ENCODE measurements at places on chromosomes 6 and 20. TPM values are rescaled to one million over a fixed set of nuclear protein-coding genes. Genes with fewer than 3 reads are reported as not detected.

- no peak for ATAC-seq
Measured at GRCh38 chr6:158780988-158781691, 38.0 kb downstream of the EZR start.

GRCh38 chr20:2244523-2244922 is 51.3 kb upstream of the TGM3 start:
- no peak for ATAC-seq

DNA sequence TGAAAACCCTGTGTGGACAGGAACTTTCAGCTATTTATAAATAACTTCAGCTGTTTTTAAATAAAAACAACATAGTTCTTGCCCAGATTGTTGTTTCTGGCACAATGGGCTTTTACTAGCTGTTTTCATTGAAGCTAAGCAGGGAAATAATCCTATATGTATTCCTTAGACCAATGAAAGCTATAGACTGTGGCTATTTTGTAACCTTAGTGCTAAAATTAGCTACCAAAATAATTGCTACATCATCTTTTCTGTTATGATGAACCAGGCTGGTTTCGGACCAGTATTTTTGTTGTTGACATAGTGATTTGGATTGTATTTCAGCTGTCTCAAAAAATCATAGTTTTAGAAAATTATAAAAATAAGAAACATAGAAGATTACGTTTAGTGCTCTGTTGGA is 13.7 kb downstream of the PHF3 start:
- ATAC-seq: no peak

Gene DLL1
- total RNA-seq: 0.11 TPM

Gene HMGCLL1
- not detected for total RNA-seq

- no peak for ATAC-seq
Measured at GRCh38 chr6:41523915-41524633, 22.1 kb upstream of the FOXP4 start.

DNA sequence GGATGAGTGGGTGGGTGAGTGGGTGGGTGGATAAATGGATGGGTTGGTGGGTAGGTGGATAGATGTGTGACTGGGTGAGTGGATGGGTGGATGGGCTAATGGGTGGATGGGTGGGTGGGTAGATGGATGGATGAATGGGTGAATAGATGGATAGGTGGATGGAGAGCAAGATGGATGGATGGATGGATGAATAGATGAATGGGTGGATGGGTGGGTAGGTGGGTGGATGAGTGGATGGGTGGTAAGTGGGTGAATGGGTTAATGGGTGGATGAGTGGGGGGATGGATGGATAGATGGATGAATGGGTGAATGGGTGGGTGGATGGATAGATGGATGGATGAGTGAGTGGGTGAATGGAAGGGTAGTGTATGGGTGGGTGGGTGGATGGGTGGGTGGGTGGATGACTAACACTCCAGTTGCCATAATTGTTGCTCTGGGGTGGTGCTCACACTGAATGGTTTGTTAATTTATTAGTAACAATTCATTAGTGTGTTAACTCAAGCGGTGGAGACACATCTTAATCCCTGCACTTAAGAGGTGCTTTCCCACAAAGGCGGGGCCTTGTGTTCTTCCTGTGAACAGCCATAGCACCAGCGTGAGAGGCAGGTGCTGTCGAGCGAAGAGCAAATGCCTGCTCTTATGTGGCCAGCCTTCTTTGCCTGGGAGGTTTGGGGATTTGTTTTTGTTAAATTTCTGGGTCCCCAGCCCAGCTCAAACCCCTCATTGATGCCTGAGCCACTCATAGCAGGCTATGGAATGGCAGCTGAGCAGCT is 4.9 kb upstream of the APCDD1L start:
- no peak for ATAC-seq

Gene PKHD1
- 0.19 TPM for total RNA-seq

DNA sequence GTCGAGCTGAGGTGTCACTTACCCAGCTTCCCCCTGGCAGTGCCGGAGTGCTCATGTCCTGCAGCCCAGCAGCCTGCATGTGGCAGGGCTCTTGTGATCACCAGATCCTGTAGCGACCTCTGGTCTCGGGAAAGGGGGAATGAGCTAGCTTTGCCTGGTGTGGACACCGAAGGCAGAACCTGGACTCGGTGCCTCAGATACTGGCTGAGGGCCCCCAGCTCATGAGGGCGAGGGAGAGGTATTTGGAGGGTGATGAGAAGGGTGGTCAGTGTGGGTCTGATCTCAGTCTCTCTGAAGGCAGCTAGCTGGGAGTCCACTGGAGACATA is 26.3 kb downstream of the SUN5 start:
- no peak for ATAC-seq

DNA sequence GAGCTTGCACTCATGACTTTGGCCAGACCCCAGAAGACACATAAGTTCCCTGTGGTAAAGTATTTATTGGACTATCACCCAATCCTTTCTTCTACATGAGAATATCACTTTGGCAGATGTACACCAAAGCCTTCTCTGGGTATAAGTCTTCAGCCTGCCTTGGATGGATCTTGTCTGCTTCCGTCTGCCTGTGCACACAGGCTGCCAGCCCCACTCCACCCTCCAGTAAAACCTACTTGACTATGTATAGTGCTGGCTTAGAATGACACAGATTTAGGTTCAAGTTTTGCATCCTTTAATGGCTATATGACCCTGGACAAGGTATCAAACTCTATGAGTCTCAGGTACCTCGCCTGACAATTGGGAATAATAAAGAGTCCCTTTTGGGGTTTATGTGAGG is 63.4 kb downstream of the BACH2 start:
- no peak for ATAC-seq

Gene RGS17
- 0.26 TPM for total RNA-seq

- ATAC-seq: no peak
Measured at GRCh38 chr6:98847416-98847778, 13.0 kb downstream of the POU3F2 start.

Gene BTBD3
- total RNA-seq: 1.2 TPM

- peak; percentile 60 for ATAC-seq
Measured at GRCh38 chr6:107489636-107490565, at the start of gene SOBP. SOBP (plus strand) TSS chr6:107490117; CDS start chr6:107490617, 500 bp downstream.

GRCh38 chr20:46296526-46297250 is 11.6 kb downstream of the CDH22 start:
- ATAC-seq: no peak

GRCh38 chr20:50724112-50724725 is 7.2 kb upstream of the PARD6B start:
- ATAC-seq: peak; percentile 2

- ATAC-seq: no peak
Measured at GRCh38 chr6:28585335-28585734, 59.7 kb downstream of the GPX5 start.

Gene CCM2L
- not detected for total RNA-seq

GRCh38 chr6:157001716-157002115 is 224.5 kb downstream of the ARID1B start:
- no peak for ATAC-seq

DNA sequence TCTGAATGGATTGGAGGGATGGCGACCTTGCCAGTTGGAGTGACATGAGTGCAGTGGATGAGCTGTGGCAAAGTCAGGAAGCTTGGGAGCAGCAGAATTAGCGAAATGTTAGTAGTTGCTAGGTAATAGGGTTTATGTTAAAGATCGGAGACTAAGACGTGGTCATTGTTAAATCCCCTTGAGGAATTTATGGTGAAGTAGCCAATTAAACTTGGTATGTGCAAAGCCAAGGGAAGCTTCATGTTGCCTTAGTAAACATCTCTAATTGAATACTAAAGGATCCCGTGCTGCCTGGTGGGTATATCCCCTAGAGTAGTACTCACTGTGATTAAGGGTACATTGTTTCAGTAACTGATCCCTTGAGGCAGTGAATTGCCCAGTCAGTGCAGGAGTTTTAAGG is 106.0 kb downstream of the PRIM2 start:
- no peak for ATAC-seq

Gene HEBP2
- total RNA-seq: 44.7 TPM

Gene RAET1E
- total RNA-seq: 0.99 TPM

Gene PNPLA1
- total RNA-seq: not detected

DNA sequence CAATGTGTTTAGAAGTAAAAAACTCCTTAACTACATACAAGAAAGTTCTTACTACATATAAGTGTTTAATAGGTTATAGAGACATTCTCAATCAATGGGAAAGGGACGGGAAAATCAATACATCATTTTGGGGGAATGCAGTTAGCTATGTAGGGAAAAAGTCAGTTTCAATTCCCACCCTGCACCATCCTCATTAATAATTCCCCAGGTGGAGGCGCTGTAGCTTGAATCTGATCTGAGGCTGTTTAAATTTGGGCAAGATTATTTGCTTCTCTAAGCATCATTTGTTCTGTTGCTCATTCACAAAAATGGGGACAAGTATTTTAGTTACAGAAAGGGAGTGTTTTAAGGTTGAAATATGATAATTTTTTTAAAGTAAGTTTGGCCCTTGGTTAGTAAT is 19.1 kb downstream of the OLIG3 start:
- ATAC-seq: no peak

Gene SYCP2
- 2.5 TPM for total RNA-seq

GRCh38 chr20:13493143-13493542 is 145.6 kb downstream of the TASP1 start:
- ATAC-seq: no peak

Gene HLA-DRB5
- 1.5 TPM for total RNA-seq

DNA sequence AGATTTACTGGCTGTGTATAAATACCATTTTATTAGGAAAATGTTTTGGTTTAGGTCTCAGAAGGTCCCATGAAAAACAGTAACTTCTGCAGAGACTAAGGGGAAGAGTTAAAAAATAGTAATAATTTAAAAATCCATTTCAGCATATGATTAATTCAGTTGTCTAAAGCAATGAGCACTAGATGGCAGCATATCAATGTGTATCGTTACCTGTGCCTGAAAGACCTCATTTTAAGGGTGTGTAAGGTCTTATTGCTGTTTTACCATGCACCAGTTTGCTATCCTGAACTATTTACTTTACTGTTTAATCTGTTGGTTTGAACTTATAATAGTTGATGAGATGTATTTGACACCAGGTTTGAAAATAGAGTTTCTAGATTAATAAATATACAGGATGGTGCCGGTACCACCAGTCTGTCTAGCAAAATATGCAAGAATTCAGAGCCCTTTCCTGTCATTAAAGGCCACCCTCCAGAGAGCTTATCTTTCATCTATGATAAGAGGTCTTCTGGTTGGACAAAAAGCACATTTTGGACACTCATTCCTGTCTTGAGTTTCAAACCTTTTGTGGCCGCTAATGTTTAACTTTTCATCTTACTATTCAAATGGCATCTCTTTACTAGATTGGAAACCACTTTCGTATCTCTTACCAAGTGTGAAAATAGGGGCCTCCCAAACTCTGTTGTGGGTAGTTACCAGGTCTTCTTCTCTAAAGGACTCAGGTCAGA is 8.9 kb upstream of the AHI1 start:
- peak; percentile 85 for ATAC-seq

Gene MLN
- total RNA-seq: not detected

DNA sequence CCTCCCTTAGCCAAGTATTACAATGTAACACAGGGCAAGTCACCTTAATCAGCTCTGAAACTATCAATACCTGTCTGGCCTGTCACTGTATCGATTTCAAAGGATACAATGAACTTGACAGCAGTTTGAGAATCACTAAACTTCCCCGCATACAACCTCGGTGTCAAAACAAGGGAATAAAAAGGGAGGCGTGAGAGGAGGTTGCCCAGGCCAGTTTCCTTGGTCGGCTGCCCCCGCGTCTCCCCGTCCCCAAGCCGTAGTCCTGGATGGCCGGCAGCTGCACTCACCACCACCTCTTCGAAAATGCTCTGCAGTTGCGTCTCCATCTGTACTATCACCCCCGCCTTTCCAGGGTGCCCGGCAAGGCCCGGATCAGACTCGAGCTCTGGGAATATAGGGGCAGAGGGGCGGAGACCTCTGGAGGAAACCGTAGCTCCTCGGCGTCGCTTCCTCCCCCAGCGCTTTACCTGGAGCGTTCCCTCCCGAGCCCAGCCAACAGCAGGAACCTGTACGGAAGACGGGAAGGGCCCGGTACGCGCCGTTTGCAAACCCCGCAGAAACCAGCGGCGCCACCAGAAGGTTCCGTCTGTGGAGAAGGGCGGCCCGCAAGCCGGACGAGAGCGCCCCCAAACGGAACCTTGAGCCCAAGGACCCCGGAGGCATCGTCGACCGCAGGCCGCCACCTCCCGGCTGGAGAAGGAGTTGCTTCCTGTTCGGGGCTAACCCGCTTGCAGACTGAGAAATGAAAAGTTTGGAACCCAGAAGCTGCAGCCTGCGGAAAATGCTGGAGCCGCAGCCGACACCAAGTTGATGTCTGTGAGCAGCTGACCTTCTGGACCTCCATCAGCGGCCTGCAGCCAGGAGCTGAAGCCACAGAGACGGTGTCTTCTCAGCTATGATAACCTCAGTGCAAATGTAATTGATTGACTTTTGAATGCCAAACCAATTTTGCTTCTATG is at the start of gene MED23:
Gene MED23, minus strand, starts transcription at position 519 of the 959 bp plus-strand sequence. Its CDS starts 193 bp downstream, at position 326.
- peak; percentile 81 for ATAC-seq

Gene LPA
- total RNA-seq: not detected

GRCh38 chr6:113339209-113339608 is 517.9 kb upstream of the MARCKS start:
- ATAC-seq: no peak

Gene LGSN
- total RNA-seq: not detected

GRCh38 chr6:67608099-67608749 is 1026.9 kb upstream of the ADGRB3 start:
- no peak for ATAC-seq

DNA sequence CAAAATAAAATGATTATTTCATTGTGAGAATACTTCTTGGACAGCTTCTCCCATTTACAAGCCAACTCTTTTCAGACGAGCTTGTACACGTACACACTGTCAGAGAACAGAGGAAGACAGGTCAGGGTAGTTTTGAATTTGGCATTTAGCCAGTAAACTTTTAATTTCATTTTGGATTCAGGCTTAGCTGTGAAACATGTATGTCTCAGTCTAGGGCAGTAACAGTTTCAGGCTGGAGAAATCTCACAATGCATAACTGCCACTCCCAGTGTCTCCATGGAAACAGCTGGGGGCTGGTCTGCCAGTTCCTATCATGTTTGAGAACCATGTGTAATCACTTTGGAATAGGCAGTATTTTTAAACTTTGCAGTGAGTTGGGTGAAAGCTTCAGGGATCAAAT is 22.0 kb upstream of the QKI start:
- no peak for ATAC-seq

DNA sequence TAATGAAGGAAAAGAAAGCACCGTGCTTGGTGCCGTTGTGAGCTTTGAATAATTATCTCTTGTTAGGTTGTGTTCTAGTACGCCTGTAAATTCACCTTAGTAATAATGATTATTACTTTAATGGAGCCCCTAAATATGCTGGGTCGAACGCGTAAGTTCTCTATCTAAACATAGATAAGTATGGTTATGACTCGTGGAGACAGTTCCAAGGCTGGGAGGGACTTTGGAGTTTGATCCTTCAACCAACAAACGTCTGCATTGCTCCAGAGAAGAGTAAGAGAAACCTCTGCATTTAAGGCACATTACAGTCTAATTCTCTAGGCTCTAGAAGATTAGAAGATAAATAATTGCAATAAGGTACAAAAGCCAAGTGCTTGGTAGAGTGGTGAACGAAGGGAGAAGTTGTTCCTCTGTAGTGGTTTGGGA is 514 bp downstream of the ACOT13 start:
- no peak for ATAC-seq

GRCh38 chr20:47196091-47197081 is 160.1 kb downstream of the ZMYND8 start:
- ATAC-seq: peak; percentile 23

Gene IPCEF1
- total RNA-seq: 20.2 TPM

Data from activated T-helper 17 cell treated with anti-CD3 and anti-CD28 coated beads, Interleukin-2, amount 50 U/mL, for 72 hours (primary cell).